Kidney (tissue), 22 donors: ENCODE measurements at places on chromosomes 2 and 18. TPM values are rescaled to one million over a fixed set of nuclear protein-coding genes. Genes with fewer than 3 reads are reported as not detected.

The COL6A3 gene
- polyA plus RNA-seq = 3.8 TPM

The DCC gene
- polyA plus RNA-seq = not detected

The FOXI3 gene
- polyA plus RNA-seq = not detected

The MOCOS gene
- 1.1 TPM for polyA plus RNA-seq

The GALNT1 gene
- 11.8 TPM for polyA plus RNA-seq

The LOXHD1 gene
- not detected for polyA plus RNA-seq

The KCNG2 gene
- polyA plus RNA-seq = not detected

The ALK gene
- not detected for polyA plus RNA-seq

The DSEL gene
- 1.9 TPM for polyA plus RNA-seq

The SERPINB10 gene
- polyA plus RNA-seq = not detected

The TUBA4B gene
- 15.4 TPM for polyA plus RNA-seq

The LAMA1 gene
- polyA plus RNA-seq = 10.7 TPM

- DNase-seq = no peak
Measured at GRCh38 chr18:48013162-48013561, 82.7 kb upstream of the SMAD2 start.

DNA sequence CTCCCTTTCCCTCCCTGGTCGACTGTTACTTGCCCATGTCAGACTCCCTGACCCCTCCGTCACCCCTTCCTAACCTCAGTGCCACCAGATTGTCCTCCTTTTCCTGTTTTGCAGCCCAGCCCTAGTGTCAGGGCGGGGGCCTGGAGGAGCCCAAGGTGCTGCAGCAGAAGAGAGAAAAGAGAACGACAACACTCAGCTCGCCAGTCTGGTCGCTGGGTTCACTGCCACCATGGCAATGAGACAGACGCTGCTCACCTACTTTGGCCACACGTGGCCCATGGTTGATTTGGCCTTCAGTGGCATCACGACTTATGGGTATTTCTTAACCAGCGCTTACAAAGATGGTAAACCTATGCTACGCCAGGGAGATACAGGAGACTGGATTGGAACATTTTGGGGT is 108.4 kb upstream of the RMDN2 start:
- DNase-seq = no peak

GRCh38 chr2:157414050-157414449 is 29.8 kb downstream of the CYTIP start:
- DNase-seq = no peak

- no peak for DNase-seq
Measured at GRCh38 chr2:78383576-78383975, 641.9 kb upstream of the REG3G start.

- no peak for DNase-seq
Measured at GRCh38 chr2:229779650-229780049, 65.3 kb upstream of the DNER start.

DNA sequence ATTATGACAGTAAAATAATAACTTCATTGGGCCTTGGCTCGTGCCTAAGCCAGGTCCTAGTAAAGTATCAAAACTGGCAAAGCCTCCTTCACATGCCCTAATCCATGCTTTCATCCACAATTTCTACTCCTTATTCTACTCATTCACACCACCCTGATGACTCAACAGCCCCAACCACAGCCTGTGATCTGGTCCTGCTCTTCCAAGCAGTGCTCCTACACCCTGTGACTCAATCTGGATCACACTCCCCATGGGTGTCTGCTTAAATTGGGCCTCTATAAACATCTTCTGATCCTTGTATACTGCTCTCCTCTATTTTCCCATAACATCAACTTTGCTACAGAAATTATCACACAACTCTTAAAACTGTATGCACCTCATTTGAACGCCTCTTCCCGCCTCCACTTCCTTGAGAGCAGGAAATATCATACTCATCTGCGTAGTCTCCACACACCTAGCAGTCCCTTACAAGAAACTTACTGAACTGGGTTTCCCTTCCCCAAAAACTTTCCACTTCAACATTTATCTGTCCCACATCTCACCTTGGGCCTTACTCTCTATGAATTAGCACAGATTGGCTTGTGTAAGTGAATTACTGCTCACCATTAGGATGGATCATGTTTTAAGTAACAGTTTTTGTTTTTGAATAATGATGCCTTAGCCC is 15.9 kb downstream of the GTF3C3 start:
- DNase-seq = no peak

DNA sequence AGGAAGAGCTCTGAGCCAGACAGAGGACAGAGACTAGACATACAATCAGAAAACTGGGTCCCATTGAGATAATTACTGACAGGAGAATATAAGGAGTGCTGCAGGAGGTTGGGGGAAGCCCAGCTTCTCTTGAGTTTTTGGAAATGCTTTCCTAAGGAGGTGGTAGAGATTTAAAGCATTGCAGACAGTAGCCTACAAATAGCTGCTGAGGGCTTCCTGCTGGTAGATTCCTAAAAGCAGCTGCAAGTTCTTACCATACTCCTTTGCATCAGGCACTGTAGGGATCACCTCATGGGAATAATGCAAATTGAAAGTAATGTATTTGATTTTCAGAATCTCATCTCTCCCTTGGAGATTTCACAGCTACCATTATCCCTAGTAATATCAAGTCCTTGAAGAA is 902.6 kb upstream of the GCFC2 start:
- DNase-seq = no peak

- no peak for DNase-seq
Measured at GRCh38 chr2:26913606-26913998, 56.8 kb upstream of the MAPRE3 start.

DNA sequence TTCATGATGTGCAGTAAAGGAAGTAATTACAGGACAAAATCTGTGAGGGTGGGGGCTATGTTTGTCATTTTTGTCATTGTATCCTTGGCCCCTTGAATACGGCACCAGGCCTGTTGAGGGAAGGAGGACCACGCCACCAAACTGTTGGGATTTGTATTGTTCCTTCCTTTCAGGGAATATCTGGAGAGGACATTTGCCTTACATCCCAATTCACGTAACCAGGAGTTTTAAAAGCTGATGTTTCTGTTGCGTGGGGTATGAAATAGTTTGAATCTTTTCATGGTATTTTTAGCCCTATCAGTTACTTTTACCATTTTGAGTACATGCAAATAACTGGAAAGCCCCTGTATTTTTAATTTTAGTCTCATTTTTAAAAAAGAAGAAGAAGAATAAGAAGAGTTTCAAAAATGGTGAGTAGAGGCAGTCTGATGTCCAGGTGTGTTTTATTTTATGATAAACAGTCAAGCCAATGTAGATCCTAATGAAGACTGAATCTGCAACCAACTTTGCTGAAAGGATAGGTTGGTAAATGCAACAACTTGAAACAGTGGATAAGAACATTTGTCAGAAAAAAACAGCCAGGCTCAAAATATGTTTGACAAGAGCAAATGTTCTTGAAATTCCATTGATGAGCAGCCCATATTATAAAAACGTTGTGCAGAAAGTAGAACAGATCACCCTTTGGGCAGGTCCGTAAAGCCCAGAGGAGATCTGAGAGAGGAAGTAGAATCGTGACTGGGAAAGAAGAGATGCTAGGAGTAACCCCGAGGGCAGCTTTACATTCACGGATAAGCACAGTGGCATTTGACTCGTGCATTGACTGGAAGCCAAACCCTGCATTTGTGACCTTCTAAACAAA is 54.5 kb downstream of the RASGRP3 start:
- no peak for DNase-seq

DNA sequence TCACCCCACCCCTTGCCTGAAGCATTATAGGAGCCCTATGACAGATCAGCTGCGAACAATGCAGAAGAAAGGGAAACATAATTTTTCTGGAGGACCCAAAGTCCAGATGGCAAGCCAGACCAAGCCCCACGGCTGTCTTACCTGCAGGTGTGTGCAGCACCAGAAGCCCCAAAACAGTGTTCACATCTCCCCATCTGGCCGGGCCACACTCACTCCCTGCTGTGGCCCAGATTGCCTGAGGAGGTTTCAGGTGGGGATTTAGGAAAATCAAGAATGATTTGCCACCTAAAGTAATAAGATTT is 11.7 kb upstream of the STK17B start:
- no peak for DNase-seq

- DNase-seq = no peak
Measured at GRCh38 chr2:88808083-88808482, 116.6 kb downstream of the RPIA start.

- DNase-seq = no peak
Measured at GRCh38 chr2:119721904-119722303, 37.8 kb upstream of the PTPN4 start.

GRCh38 chr2:55165626-55166025 is 66.5 kb downstream of the CLHC1 start:
- no peak for DNase-seq

DNA sequence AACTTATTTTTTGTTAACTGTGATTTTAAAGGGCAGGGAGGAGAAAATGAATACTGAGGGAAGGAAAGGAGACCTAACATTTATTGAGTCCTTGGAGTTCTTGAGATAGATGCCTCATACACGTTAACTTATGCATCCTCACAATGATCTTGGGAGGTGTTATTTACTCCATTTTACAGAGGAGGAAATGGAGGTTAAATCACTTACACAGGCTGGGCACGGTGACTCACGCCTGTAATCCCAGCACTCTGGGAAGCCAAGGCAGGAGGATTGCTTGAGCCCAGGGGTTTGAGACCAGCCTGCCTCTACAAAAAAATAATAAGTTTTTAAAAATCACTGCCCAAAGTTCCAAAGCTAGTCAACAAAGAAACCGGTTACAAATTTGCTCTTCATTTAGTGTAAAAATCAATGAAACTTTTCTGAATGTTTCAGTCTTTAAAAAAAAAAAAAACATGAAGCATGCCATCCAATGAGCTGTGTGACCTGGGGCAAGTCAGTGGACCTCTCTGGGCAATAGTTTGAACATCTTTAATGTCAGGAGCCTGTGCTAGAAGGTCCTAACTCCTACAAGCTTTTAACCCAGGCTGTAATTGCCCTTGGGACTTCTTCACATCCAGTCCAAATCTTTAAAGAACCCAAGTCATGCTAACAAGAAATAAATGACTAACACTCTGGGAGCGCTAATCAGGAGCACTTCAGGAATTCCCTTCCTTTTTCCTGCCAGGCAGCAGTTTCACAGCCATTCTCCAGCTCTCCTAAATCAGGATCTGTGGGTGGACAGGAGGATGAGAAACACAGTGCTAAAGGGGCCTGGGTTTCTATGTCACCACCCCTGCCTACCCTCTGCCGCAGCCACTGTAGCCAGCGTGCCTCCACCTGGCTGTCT is 176.4 kb downstream of the TMEM247 start:
- peak; percentile 71 for DNase-seq

DNA sequence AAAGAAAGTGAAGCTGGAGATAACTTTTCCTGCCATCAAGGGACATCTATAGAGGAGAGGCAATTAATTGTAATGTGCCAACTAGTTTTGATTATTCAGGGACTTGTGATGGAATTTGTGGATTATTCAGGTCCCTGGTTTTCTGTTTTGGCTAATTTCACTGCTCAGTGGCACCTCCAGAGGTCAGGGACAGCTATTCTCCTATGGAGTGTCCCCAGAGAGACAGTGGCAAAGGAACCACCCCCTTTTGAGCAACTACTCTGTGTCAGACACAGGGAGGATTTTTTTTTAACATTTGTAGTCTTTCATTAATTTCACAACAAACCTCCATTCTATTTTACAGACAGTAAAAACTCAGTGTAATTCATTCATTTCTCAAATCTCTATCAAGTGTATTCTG is 206.0 kb upstream of the SPRED2 start:
- DNase-seq = no peak

DNA sequence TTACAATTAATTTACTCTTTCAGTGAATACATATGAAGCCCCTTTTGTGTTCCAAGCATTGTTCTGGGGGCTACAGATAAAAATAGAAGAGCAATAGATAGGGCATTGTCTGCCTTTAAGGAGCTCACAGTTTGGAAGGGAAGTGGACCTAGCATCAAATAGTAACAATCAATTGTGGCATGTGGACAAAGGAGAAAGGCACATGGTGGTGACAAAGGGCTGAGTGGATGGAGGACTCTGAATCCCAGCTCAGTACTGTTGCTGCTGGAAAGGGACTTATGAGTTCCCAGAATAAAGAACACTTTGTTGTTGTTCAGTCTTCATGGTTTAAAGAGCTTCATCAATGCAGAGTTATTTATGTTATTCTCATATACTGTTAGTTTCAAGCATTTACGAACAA is 217.7 kb downstream of the HRH4 start:
- DNase-seq = no peak

GRCh38 chr2:26811261-26811660 is 25.4 kb downstream of the CENPA start:
- no peak for DNase-seq

GRCh38 chr2:13876491-13877037 is 756.0 kb upstream of the LRATD1 start:
- peak; percentile 30 for DNase-seq

- DNase-seq = no peak
Measured at GRCh38 chr18:79690586-79691482, 11.2 kb downstream of the CTDP1 start.

GRCh38 chr18:57311472-57311871 is 40.9 kb upstream of the ST8SIA3 start:
- DNase-seq = no peak

DNA sequence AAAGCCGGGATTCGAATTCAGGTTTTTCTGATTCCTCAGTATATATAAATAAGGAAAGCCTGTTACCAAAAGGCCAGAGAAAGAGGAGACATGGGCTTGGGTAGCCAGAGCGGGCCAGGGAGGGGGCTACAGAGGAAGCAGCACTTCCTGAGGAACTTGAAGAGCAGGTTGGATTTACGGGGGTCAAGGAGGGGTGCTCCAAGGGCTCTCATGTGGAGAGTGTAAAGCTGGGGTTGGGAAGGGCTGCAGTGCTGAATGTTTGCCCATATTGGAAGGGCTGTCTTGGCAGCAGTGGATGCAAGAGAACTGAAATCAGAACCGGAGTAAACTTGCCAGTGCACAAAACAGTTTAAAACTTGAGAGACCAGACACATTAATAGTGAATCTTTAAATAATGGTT is 511.5 kb downstream of the CNTNAP5 start:
- DNase-seq = peak; percentile 40

GRCh38 chr18:37484983-37485834 is 80.4 kb downstream of the CELF4 start:
- peak; percentile 64 for DNase-seq

GRCh38 chr18:12606592-12607315 is 51.2 kb downstream of the SPIRE1 start:
- DNase-seq = no peak

DNA sequence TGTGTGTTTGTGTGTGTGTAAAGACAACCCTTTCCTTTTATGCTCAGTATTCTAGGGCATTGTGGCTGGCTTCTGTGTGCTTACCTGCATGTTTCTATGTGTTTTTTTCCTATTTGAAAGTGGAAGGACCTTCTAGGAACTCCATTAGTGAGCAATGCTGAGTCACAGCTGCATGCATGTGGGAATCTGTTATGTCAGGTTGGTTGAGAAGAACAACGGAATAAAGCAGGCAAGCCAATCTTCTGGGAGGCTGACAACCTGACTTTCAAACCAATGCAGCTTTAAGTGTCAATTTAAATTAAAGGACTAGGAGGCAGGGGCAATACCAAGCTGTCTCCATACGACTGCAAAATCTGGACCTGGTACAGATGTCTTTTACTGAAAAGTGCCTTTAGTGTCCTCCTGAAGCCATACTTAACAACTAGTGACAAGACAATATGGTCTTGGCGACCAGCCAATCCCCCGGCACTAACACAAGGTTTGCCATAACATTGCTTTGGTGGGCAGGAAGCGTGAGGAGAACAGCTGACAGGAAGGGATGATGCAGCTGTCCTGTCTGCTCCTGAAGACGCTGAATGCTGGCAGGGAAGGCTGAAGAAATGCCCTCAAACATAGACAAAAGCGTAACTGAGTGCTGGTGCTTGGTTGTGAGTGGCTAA is 514.7 kb upstream of the CDH7 start:
- no peak for DNase-seq
